DMS 273 treated with DMSO at 0.1 percent for 48 hours (cell line): ENCODE measurements at places on chromosomes 4 and X.

DNA sequence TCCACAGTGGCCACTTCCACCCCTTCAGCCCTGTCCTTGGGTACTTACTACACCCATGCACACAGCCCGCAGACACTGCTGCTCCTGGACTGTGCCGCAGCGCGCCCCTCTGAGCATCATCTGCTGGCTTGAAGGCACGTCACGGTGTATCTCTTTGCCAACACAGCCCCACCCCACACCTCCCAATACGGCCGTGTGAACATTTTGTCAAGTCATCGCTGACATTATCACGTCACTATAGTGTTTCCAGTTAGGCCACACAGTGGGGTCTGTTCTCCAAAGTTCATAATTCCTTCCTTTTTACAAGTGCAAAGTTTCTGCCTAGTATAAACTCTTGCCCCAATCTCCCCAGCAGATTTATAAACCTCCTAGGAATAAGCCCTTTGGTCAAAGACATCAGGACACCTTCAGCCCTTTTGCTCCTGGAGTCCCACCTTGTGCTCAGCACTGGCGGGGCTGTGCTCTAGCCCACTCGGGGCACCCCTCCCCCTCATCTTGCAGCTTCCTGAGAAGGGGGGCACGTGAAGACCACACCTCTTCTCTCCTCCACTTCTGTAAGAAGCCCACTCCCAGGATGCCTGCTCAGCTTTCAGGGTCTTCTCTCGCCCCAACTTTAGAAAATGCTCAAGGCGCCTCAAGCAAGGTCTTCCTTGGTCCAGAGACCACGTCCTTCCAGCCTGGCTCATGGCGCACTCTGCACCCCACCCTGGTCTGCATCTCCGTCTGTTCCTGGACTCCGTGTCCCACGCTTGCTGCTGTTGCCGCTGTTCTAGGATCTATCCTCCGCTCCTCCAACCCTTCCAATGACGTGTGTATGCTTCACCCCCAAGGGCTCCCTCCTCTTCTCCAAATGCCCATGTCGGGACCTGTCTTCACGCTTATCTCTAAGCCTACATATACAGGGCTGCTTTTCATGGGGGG is 7.2 kb downstream of the FAM53A start:
- no peak for DNase-seq

GRCh38 chr4:5370286-5370685 is 319.0 kb downstream of the STK32B start:
- no peak for DNase-seq

DNA sequence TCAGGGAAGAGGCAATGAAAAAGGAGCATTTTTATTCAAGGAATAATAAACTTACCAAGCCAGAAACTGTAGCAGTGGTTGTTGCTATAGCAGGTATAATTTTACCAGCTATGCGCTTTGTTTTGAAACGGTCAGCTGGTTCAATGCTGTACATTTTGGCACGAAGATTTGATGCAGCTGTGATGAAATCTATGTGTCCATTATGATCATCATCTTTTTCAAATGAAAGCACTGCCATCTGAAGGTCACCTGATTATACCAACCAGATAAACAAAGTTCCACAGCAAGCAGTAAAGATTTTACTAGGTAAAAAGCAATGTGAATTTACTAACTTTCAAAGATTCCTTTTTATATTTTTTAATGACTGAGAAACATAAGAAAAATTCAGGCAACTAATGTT is 66.4 kb downstream of the STAP1 start:
- no peak for DNase-seq

GRCh38 chrX:72305286-72306084 is at the start of gene CITED1:
Gene CITED1, minus strand, starts transcription at chrX:72305914. Its CDS starts 3,045 bp downstream, at chrX:72302869.
- no peak for DNase-seq

DNA sequence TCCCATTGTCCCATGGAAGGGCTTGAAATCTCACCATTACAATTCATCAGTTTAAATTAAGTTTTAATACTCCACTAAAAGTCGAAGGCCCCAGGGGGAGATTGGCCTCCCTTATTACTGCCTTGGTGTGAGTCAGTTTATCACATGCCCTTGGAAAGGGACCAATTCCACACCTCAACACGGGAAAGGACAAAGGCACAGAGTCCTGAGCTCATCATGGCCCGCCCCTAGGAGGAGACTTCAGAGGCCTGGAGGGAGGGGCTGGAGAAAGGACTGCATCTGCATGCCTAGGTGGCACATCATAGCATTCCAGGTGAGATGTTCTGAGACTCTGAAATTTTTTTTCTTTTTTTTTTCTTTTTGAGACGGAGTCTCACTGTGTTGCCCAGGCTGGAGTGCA is 2.8 kb upstream of the SEL1L3 start:
- DNase-seq = no peak

DNA sequence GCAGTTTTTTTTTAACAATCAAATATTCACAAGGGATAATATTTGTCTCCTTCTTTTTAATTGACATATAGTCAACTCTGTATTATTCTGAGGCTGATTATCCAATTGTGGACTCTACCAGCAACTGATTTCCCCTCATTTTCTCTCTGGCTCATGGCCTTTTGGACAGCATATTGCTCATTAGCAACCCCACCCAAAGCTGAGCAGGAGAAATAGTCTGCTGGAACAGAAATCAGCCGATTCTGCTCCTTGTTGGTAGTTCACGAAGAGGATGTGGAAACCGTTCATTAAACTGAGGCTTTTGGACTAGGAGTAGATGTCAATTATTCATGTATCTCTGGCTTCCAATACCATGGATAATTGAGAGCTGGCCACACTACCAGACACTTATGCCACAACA is 428.4 kb upstream of the INTU start:
- DNase-seq = no peak

GRCh38 chr4:2869659-2870058 is 26.0 kb downstream of the ADD1 start:
- DNase-seq = no peak

DNA sequence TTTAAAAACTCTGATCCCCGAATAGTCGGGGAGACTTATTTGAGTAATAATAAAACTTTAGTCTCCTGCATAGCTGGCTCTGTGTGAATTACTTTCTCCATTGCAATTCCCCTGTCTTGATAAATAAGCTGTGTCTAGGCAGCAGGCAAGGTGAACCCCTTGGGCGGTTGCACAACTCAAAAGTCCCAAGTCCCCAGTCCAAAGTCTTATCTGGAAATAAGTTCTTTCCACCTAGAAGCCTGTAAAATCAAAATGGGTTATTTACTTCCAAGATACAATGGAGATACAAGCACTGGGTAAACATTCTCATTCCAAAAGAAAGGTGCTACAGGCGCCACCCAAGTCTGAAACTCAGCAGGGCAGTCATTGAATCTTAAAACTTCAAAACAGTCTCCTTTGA is 10.1 kb upstream of the PNMA5 start:
- no peak for DNase-seq

- no peak for DNase-seq
Measured at GRCh38 chrX:134075894-134076718, 90.7 kb upstream of the GPC3 start.

DNA sequence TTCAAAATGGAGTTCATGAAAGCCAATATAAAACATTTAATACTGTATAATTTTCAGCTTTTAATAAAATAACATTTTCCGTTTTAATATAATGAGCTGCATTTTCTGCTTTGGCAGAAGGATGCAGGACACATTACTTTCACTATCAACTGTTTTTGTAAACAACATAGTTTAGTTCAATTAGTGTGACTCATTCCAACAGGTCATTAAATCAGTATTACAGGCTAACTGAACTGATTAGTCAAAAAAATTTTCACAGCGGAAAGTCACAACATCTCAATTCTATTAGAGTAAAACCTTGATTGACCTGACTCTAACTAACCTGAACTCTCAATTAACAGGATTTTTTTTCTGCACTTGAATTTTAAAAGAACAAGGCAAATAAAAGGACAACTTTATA is 151.2 kb upstream of the AMOT start:
- DNase-seq = no peak

GRCh38 chr4:143358923-143359643 is 22.4 kb downstream of the GAB1 start:
- DNase-seq = no peak

GRCh38 chrX:96837808-96838207 is 45.9 kb upstream of the RPA4 start:
- no peak for DNase-seq

DNA sequence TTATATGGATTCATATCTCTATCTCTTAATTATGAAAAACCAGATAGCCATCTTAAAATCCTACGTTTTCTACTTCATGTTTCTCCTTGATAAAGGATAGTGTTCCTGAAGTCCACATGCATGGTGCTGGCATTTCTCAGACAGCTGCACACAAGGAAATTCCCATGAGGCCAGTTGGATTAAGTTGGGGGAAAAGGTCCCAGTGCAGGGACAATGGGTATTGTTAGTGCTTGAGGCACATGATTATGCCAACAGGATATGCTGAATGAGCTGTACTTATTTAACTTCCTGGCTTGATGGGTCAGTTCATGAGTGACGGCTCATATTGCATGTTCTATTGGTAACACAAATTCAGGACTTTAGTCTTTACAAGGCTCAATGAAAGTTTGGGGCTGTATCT is 913.9 kb upstream of the NDST4 start:
- DNase-seq = no peak

DNA sequence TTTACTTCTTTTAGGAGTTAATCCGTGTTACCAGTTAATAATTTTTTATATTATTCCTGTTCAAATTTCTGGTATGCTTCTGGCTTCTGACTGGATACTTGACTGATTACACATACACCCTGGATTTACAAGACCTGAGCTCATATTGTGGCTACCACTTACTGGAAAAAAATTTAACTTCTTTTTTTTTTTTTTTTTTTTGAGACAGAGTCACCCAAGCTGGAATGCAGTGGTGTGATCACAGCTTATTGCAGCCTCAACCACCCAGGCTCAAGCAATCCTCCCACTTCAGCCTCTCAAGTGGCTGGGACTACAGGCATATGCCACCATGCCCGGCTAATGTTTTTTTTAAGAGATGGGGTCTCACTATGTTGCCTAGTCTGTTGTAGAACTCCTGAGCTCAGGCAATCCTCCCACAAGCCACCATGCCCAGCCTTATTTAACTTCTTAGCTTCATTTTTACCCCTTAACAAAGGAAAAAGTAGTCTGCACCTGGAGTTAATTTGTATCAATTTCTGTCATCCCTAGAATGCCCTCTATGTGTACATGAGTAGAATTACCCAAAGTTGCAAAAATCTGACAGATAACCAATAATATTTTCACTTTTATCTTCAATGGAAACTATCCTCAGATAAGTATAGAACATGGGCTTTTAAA is 50.3 kb downstream of the TMEM165 start:
- DNase-seq = no peak

DNA sequence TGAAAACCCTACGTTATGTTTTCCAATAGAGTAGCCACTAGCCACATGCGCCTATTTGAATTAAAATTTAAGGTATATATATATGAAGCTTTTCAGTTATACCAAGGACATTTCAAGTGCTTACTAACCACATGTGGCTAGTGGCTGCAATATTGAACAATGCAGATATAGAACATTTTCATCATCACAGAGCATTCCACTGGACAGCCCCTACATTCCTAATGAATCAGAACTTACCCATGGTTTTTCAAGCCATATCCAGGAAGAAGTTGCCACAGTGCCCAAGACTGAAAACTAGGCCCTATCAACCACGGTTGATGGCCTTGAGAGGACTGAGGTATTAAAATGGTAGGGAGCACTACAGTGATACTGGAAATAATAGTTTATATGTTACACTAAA is 29.7 kb downstream of the NEK1 start:
- no peak for DNase-seq

DNA sequence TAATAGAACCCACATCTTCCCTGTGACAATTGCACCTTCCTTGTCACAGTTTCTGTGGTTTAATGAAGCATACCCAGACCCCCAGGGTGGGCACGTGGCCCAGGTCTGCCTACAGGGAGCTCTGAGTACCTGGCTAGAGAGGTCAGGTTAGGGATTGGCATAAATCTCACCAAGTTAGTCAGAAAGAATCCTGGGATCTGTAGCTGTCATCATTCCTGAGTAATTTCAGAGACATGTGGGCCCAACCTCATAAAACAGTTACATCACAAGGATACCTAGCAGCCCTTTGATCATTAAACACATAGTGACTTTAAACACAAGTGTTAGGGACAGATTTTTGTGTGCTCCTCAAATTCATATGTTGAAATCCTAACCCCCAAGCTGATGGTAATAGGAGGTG is 123.0 kb downstream of the KDR start:
- DNase-seq = no peak

- DNase-seq = no peak
Measured at GRCh38 chrX:39753293-39753996, 344.3 kb downstream of the BCOR start.

DNA sequence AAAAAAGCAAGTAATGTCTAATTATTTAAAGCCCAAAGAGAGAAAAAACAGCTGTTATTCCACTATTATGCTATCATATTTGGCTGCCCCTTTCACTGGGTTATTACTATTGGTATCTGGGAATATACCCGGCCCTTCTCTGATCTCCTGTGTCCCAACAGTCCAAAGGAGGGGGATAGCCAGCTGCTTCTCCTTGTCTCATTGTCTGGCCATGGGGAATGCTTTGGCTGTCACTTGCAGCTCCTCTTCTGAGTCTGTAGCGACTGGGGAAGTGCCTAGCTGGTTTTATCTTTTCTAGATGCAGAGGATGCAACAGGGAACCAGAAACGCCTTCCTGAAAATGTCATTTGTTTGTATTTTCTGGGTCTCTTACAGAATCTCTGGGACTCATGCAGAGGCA is 33.9 kb downstream of the MGARP start:
- DNase-seq = no peak

GRCh38 chr4:153530284-153530999 is 64.3 kb downstream of the TMEM131L start:
- DNase-seq = no peak

DNA sequence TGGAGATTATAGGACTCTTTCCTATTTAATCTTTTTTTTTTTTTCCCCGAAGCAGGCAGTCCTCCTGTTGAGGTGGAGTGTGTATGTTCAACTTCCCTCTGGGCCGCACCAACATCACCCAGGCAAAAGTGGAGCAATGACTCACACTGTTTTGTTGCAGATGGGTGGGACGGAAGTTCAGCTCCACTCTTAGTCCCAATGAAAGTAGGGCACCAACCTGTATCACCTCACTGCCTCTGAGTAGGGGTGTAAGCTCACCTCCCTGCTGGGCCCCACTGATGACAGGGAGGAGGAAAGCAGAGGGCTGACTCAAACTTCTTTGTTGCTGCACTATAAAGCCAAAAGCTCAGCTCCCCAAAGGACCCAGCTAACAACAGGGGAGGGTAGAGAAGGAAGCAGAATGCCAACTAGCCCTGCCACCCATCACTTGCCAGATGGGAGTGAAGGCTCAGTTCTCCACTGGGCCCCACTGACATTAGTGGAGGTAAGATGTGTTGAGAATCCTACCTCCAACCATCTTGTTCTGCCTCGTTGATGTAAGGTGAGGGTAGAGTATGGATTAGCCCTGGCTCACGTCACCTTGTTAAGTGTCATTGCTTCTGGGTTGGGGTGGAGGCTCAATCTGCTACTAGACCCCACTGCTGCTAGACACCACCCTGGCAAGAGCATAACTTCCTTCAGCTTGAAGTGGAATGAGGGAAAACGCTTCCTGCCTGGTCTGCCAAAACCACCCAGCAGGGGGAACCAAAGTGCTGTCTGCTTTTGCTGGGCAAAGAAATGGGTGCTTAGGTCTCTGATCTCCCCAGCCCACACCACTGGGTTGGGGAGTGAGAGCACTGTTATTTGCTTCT is 14.1 kb downstream of the RPS6KA3 start:
- no peak for DNase-seq

GRCh38 chrX:39996536-39996935 is 101.2 kb downstream of the BCOR start:
- no peak for DNase-seq

- no peak for DNase-seq
Measured at GRCh38 chr4:84263415-84263814, 235.7 kb downstream of the NKX6-1 start.
